Right forelimb (tissue), 1 donor: ENCODE measurements at places on chromosomes 6 and 20.

- no peak for DNase-seq
Measured at GRCh38 chr6:41470331-41471063, 75.7 kb upstream of the FOXP4 start.

- DNase-seq, result no peak
Measured at GRCh38 chr6:44041461-44042260, 85.6 kb downstream of the MRPL14 start.

- DNase-seq, result no peak
Measured at GRCh38 chr20:34974246-34974645, 18.6 kb downstream of the MYH7B start.

- no peak for DNase-seq
Measured at GRCh38 chr20:53491462-53491861, 102.2 kb downstream of the ZNF217 start.
